ENCODE measurements at places on chromosomes 12 and 14.

GRCh38 chr14:74952180-74952665 lies 3.2 kb downstream of the PGF start:
- DNase-seq, result no peak

DNA sequence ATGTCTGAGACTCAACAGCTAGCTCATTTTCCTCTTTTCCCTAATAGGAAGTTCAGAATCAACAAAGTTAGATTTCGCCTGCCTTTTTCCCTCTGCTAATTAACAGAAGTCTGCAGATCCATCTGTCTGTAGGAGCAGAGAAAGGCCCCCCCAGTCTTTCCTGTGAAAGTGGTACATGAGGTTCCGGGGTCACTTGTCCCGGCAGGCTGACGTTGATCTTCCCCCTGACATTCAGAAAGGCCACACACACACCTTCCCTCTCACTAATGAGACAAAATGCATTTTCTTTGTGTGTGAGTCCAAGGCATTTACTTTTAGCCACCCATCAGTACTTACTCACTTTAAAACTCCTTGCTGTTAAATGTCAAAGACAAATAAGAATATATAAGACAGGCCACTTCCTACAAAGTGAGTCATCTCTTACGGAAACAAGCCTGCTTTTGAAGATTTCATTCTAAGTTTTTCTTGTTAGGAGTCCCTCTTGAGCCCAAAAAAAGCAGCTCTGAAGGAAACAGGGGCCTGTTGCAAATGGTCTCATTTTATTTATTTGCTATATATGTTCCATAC lies 138.7 kb downstream of the TTC7B start:
- DNase-seq, result peak; percentile 69

GRCh38 chr12:52206304-52207040 lies 14.7 kb upstream of the KRT80 start:
- no peak for DNase-seq

- DNase-seq, result peak; percentile 99
These were observed 10.6 kb downstream of the PHLDA1 start for GRCh38 chr12:76020731-76021672.

DNA sequence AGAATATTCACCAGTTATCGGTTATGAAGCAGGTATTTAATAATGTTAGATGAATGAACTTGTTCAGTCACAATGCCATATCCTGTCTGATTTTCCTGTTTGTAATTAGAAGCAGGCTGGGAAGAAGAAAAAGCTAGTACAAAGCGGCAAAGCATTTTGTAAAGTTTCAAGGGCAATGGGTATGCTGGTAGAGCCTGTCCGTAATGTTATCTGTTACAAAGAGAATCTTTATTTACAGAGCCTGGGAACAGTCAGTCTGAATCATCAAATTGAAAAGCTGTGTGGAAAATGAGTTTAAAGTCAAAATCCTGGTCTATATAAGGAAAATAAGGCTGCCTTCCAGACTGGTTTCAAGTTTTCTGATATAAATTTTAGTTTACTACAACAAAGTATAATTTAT lies 40.5 kb downstream of the PARP11 start:
- DNase-seq, result peak; percentile 4

DNA sequence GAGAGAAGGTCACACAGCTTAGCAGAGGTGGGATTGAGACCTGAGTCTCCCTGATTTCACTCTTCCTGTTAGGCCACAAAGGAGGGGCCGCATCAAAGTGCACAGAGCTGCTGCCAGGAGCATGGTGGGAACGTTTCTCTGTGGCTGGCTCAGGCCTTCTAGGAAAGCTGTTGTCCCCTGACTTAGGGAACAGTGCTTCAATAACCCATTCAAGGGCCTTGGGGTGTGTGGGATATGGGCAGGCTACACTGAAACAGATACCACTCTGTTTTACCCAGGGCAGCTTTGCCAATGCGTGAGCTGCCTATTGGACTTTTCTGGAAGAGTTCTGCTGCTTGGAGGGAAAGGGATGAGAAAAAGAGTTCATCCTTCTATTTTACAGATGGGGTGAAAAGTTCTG lies 110.0 kb downstream of the ADCK1 start:
- no peak for DNase-seq

- no peak for DNase-seq
These were observed 21.6 kb upstream of the SLC5A8 start for GRCh38 chr12:101231636-101232035.

DNA sequence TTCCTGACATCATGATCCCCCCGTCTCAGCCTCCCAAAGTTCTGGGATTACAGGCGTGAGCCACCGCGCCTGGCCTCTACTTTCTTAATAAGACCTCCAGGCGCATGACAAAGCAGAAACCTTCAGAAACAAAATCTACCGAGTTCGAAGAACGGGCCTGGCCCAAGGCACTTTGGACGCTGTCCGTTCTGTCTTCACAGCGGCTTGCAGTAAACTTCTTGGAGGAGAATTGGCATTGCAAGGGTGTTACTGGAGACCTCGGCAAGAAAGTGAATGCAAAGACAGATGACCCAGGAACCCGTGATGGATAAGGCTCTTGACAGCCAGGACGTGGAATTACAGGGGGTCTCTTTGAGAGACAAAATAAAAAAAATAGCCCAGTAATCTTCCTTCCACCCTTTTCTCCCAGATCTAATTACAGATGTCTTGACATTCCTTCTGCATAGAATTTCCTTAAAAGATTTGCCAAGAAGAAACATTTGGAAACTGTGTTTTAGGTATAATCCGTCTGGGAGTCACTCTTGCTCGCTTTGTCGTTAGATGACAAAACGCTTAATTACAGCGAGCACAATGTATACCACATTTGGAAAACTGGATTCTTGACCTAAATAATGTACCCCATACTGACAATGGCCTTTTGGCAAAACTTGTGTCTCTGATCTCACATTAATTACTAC lies 83.2 kb upstream of the TBX3 start:
- DNase-seq, result no peak

GRCh38 chr12:49111206-49111605 lies 559 bp upstream of the LMBR1L start:
- no peak for DNase-seq

GRCh38 chr12:42124764-42125387 lies 19.8 kb downstream of the GXYLT1 start:
- DNase-seq, result no peak

DNA sequence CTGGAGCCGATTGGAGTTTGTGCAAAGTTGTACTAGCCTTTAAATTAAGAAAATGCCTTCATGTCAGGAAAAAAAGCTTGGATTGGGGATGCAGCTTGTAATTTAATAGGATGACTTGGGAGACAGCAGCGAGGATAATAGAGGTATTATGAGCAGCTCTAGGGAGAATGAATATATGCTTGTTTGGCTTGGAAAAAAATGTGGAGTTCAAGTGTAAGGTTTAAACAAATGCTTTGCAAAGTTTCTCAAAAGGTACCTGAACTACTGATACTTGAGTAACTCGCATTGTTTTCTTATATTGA lies 65.3 kb upstream of the RASSF3 start:
- DNase-seq, result no peak

GRCh38 chr14:59630288-59630963 lies 53.8 kb upstream of the CCDC175 start:
- DNase-seq, result no peak

DNA sequence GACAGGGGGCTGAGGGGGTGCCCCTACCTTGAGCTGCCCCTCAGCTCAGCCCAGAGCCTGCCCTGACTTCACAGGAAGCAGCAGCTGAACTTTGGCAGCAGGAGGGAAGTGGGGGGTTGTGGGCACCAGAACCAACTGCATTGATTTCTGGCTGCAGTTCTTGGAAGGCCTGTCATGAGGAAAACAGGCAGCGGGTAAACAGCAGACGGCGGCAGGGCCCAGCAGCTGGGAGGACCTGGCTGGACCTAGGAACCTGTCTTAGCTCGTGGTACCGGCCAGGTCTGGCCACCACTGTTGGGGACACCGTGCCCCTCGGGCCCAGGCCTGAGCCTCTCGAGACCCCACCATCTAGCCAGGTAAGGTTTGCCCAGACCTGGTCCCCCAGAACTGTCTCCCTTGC lies 154.2 kb upstream of the MYL2 start:
- no peak for DNase-seq

- no peak for DNase-seq
These were observed 3.5 kb downstream of the SLC38A2 start for GRCh38 chr12:46369095-46369473.

GRCh38 chr12:100671396-100672074 lies 98.1 kb downstream of the GAS2L3 start:
- no peak for DNase-seq

DNA sequence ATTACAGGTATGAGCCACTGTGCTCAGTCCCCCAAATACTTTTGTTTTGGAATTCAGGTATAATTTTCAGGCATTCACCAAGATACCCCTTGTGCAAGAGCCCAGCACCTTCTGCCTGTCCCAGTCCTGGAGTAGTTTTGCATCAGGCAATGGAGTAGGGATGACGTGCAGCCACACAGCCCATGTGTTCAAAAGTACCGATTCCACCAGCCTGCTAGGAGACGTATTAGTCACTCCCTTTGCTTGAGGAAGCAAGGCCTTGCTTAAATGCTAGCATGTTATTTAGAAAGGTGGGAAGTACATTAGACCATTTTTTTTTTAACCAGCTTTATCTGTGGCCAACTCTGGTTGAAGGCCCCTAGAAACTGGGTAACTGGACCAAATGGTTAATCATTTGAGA lies 15.0 kb upstream of the GALNT16 start:
- DNase-seq, result no peak

DNA sequence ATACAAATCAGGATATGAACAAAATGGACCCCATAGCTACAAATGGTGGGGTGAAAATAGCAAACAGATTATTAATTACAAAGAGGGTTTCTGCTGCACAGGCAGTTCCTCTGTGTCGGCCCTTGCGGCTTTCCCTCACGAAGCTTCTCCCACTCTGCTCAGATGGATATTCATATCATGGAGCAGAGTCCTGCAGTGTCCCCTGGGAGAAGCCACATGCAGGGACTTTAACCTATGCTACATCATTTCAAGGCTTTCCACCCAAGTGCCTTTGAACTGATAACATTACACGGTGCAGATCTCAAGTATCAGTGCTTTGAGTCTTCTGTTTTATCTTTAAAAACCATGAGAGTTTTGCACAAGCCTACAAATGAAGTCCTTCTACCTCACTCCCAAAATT lies 229.1 kb downstream of the PPM1H start:
- no peak for DNase-seq

- DNase-seq, result no peak
These were observed 16.6 kb downstream of the RAB3IP start for GRCh38 chr12:69755302-69755701.

GRCh38 chr12:133038118-133038709 lies 905 bp downstream of the ZNF84 start:
- DNase-seq, result peak; percentile 11

DNA sequence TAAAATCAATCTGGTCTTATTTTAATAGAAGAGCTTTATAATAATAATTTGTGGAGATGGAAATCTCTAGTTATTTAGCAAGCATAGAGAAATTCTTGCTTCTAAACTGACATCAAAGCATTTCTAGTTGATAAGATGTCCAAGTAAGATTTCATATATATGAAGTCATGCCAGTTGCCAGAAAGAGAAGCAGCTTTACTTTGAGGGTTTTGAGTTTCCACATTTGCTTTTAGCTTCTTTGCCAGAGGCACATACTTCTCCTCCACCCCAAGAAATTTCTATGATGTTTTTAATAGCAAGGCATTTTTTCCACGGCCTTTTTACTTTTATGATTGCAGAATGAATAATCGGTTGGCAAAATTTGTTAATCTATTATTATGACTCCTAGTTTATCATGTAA lies 24.2 kb upstream of the YAF2 start:
- DNase-seq, result no peak

- peak; percentile 93 for DNase-seq
These were observed 213.5 kb upstream of the KRR1 start for GRCh38 chr12:75724928-75725312.

DNA sequence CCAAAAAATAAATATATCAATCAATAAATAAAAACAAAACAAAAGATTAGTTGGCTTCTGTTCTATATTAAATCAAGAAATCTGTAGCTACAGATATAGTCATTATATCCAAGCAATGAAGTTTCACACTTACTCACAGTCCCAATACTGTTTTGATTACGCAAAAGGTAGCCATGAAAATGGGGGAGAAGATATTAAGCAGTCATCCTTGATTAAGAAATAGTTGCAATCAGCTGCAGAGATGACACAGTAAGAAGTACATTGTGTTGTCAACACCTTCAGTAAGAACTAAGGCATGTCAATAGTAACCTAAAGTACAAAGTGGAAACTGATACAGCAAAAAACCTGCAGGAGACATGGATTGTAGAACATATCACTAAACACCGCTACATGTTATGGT lies 11.0 kb upstream of the RHOJ start:
- no peak for DNase-seq

- DNase-seq, result no peak
These were observed 13.0 kb downstream of the PAX9 start for GRCh38 chr14:36674659-36675058.

- DNase-seq, result no peak
These were observed 185.6 kb downstream of the TMEM117 start for GRCh38 chr12:44021471-44021971.

GRCh38 chr12:112216223-112216622 lies 90.9 kb downstream of the TRAFD1 start:
- DNase-seq, result no peak
